Activated CD4-positive, alpha-beta T cell treated with anti-CD3 and anti-CD28 coated beads, Interleukin-2, amount 50 U/mL, for 16 hours (primary cell): ENCODE measurements at places on chromosomes 5 and 9.

DNA sequence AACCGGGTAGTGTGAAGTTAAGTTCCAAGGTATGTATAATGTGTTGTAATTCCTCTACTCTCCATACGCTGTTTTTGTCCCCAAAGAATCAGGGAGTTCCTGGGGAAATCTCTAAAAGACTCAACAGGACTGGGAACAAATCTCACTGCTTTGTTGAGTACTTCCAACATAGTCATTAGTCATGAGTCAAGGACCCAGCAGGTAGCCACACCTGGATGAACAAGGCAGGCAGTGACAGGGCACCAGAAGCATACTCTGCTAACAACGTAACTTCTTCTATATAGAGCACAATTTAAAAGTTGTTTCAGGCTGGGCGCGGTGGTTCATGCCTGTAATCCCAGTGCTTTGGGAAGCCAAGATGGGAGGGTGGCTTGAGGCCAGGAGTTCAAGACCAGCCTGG lies 126.8 kb downstream of the SLC1A3 start:
- DNase-seq = no peak

- DNase-seq = no peak
Observed at GRCh38 chr9:38043931-38044623, 24.9 kb downstream of the SHB start.

DNA sequence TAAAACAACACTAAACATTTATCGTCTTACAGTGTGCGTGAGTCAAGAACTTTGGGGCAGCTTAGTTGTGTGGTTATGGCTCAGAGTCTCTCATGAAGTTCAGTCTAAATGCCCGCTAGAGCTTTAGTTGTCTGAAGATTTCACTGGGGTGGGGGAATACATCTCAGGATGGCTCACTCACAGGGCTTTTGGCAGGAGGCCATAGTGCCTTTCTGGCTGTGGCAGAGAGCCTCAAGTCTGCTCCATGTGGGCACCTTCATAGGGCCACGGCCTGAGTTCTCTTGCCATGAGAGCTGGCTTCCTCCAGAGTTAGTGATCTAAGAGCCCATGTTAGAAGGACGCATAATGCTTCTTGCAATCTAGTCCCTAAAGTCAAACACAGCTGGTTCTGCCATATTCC lies 258.8 kb upstream of the NUDT12 start:
- no peak for DNase-seq

DNA sequence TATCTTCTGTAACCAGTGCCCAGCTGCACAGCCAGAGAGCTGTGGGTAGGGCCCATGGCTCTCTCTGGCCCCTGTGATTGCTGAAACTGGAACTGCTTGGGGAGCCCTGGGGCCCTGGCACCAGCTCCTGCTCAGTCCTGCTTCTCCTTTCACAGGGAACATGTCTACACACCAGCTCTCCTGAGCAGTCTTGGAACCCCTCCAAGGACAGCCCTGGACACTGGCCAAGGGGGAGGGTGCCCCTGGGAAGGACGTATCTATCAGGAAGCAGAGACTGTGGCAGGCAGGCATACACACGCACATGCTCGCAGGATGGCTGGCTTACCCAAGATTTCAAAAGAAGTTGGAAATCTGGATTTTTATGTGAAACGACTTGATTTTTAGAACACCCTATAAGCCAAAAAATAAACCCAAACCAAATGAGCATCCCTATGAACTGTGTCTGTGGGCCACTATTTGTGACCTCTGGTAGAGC lies 8.8 kb upstream of the TRAF1 start:
- DNase-seq = no peak

GRCh38 chr9:9846557-9846956 lies 766.2 kb downstream of the PTPRD start:
- no peak for DNase-seq
